ENCODE measurements at places on chromosomes 6 and 20.

- no peak for DNase-seq
Observed at GRCh38 chr20:58647796-58648501, 3.1 kb upstream of the STX16 start.

- DNase-seq: no peak
Observed at GRCh38 chr20:57959589-57959988, 249.8 kb upstream of the PMEPA1 start.

DNA sequence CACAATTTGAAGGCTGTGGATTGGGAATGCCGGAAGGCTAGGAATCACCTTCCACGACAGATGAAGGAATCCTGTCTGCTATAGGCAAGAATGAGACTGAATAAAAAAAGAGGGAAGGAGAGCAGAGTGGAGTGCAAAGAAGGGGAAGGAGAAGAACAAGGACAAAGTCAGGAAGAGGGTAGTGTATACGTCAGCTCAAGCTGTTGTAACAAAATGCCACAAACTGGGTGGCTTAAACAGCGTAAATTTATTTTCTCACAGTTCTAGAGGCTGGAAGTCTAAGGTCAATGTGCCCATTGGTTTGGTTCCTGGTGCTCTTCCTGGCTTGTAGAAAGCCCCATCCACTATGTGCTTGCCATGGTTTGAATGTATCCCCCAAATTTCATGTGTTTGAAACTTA, 104.5 kb downstream of the TTLL2 start:
- no peak for DNase-seq

- DNase-seq: no peak
Observed at GRCh38 chr20:19986419-19986818, 30.7 kb upstream of the NAA20 start.

- no peak for DNase-seq
Observed at GRCh38 chr6:134061440-134061839, 9.0 kb upstream of the SLC2A12 start.

DNA sequence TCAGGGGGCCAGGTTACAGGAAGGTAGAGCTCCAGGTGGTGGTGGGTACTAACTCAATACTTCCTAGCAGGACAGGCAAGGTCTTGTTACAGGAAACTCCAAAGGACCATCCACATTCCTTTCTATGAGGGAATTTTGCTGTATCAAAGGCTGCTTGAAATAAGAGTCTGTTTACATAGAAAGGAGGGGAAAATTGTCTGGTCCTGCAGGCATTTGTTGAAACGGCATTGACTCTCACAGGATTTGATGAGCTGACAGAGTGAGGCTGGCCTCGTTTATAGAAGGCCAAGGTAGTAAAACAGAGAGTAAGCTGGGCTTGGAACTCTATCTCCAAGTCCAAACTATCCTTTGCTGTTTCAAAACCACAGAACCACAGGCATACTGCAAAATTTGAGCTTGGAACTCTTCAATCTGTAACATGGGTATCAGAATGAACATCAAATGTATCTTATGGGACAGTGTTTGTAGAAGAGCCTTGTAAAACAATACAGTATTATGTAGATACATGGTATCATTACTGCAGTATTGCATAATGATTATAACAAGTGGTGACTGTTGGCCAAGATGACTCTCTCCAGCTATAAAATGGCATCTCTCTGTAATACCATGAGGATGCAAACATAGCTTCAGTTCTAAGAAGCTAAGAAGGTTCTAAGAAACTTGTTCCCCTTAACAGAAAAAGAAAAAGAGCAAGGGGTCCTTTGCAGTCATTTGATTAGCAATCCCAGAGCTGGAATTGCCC, 61.5 kb downstream of the TRAM2 start:
- no peak for DNase-seq

DNA sequence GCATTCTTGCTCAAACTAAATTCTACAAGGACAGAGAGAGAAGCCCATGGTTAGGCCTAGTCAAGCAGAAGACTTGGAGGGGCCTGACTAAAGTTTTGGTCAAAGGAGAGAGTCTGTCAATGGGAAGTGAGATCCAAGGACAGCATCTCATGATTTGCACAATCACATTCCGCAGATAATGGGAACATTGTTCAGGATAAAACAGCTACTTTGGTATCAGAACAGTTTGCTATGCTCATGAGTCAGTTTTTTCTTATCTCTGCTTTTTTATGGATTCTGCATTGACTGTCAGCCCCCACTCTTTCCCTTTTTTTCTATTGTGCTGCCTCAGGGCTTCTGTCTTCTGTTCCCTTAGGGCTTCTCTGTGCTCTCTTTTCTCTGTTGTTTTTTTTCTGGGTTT, 28.6 kb downstream of the AKAP7 start:
- no peak for DNase-seq

DNA sequence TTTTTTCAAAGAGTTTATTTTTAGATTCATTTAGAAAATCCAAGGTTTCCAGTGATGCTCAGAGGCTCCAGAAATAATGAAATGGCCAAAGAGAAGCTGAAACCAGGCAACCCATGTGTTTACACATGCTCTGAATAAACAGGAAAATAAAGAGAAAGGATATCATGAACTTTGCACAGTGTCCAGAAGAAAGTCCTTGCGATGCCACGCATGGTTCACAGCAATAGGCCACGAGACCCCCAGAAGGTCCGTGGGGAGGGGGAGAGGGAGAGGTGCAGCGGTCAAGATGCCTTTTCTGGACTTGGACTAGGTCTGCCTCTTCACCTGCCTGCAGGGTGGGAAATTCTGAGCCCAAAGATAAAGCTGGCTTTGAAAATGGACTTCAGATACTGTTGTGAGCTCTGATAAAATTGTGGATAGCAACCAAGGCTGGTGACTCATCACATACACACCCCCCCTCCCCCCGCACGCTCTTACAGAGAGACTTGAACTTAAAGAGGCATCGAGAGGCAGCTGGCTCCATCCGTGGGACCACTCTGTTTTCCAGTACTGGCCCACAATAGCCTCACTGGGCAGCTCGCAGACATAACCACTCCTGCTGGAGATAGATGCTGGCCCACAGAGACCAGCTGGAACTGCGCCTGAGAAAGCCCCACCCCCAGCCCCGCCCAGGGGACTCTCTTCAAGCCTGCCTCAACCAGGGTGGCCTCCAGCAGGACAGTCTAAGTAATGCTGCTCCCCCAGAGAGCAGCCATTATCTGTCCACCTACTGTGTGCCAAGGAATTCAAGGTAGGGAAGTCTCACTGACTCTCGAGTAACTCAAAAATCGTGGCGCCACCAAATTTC, 21.2 kb upstream of the NFATC2 start:
- peak; percentile 57 for DNase-seq

- no peak for DNase-seq
Observed at GRCh38 chr6:90326404-90327057, 29.9 kb upstream of the BACH2 start.

DNA sequence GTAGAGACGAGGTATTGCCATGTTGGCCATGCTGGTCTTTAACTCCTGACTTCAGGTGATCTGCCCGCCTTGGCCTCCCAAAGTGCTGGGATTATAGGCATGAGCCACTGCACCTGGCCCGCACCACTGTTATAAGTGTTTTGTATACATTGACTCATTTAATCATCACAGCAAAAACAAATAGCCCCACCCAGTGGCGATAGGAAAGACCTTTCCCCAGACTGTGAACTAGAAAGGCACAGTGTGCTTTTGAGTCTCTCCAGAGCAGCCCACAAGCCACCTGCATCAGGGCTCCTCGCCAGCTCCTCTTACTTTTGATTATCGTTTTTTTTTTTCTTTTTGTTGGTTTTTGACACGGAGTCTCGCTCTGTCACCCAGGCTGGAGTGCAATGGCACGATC, 27.9 kb upstream of the ZFP64 start:
- no peak for DNase-seq

DNA sequence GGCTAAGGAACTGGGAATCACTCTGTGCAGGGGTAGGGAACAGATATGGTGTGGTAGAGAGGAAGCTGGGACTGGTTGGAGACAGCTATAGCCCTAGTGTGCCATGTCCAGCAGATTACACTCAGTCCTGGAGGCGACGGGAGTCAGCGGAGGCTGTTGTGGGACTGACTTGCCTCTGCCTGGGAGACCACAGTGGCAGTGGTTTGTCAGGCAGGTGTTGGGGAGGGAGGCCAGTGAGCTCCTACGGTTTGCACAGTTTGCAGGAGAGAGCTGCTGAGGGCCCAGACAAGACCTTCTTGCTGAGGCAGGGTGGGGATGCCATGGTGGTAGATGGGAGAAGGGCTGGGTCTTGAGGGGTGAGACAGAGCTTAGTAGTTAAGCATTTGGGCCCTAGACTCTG, 4.9 kb downstream of the PLCG1 start:
- no peak for DNase-seq

DNA sequence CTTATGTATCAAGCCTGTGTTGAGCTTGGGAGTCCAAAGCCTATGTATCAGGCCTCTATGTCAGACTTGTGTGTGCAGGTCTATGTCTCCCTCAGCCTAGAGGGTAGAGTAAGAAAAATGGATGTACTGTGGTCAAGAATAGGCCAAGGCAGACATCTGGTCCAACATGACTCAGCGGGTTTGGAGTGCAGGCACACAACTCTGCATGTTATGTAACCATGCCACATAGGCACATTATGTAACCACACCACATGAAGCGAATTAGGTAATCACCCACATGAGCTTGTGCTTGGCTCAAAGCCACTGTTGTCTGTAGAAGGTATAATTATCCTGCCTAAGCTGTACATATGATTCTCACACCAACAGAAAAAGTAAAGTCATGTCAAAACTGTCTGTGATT, 1190.5 kb upstream of the EYS start:
- no peak for DNase-seq

GRCh38 chr6:42370323-42370985, 81.3 kb downstream of the TRERF1 start:
- no peak for DNase-seq

DNA sequence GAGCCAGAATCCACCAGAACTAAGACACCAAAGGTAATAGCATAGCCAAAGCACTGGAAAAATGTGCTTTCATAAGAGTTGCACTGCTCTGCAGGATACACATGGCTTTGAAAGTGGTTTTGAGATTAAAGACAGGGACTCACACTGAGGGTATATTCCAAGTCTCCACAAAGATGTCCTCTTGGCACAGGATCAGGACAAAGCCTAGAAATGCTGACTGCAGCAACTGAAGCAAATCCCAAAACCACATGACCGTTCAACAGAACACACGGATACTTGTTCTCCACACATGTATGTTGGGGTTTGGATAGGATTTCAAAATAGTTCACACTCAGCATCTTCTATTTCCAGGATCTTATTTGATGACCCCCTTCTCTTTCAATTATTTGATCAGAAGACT, 364.3 kb upstream of the HSF2 start:
- DNase-seq: no peak

DNA sequence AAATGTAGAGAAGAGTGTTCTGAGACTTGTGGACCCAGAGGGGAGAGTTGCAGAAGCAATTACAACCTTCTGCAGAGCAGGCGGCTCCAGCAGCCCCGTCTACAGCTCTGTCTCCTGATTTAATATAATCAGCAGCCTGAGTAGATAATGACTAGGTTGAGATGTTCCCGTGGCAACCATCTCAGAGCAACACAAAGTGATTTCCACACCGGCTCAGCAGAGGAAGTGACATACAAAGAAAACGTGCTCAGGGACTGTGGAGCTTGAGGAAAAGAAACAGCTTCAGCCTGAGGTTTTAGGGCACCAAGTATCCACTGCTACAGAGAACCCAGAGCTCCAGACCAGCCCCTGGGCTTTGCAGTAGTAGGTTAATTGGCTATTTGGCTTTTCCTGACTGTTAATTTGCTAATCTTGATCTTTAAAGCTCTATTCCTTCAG, 136.4 kb downstream of the MTFR2 start:
- no peak for DNase-seq

GRCh38 chr6:3861424-3861823, 12.3 kb downstream of the FAM50B start:
- DNase-seq: no peak

GRCh38 chr20:43188234-43188653, 1.5 kb downstream of the PTPRT start:
- DNase-seq: no peak

- no peak for DNase-seq
Observed at GRCh38 chr20:19114410-19114809, 98.0 kb upstream of the SLC24A3 start.

GRCh38 chr6:108549741-108550140, 11.0 kb upstream of the FOXO3 start:
- DNase-seq: no peak

GRCh38 chr20:10306440-10307358, 88.1 kb downstream of the SNAP25 start:
- DNase-seq: no peak

DNA sequence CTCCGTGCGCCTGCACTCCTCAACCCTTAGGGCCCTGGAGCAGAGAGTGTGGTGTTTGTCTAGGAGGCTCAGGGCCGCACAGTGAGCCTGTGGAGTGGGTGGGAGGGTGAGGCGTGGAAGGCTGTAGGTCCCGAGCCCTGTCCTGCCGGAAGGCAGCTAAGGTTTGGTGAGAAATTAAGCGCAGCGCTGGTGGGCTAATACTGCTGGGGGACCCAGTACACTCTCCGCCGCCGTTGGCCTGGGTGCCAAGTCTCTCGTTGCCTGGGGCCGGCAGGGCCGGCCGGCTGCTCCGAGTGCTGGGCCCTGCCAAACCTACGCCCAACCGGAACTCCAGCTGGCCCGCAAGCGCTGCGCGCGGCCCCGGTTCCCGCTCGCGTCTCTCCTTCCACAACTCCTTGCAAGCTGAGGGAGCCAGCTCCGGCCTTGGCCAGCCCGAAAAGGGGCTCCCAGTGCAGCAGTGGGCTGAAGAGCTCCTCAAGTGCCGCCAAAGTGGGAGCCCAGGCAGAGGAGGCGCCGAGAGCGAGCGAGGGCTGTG, 40.4 kb upstream of the MCUR1 start:
- DNase-seq: no peak

DNA sequence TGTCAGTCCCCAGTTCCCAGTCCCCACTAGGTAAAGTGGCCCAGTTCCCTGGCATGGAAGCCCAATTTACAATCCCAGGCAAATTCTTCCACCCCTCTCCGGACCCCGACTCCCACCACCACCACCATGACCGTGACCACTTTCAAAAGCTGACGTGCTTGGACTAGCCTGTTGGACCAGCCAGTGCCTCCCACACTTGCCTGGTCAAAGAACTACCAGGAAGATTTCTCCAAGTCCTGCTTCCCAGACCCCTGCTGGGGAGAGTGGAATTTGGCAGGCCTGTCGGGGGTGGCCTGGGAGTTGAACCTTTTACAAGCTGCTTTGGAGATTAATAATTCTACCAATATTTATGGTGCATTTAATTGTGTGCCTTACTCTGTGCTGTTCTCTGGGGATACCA, 1.4 kb upstream of the PTPRT start:
- no peak for DNase-seq

GRCh38 chr6:142695016-142695415, 250.0 kb downstream of the HIVEP2 start:
- no peak for DNase-seq

GRCh38 chr6:39865011-39865888, 69.0 kb downstream of the MOCS1 start:
- peak; percentile 70 for DNase-seq

GRCh38 chr20:50694379-50695134, 3.2 kb upstream of the RIPOR3 start:
- no peak for DNase-seq

All from liver (tissue), 10 donors.